ENCODE measurements at places on chromosomes 2 and 18. TPM values are rescaled to one million over a fixed set of nuclear protein-coding genes. Genes with fewer than 3 reads are reported as not detected.

TLX2 gene
- not detected for polyA plus RNA-seq

LYG2 gene
- polyA plus RNA-seq: not detected

DSG4 gene
- polyA plus RNA-seq: 0.76 TPM

MOGAT1 gene
- not detected for polyA plus RNA-seq

MDH1B gene
- 0.31 TPM for polyA plus RNA-seq

PDCD1 gene
- polyA plus RNA-seq: 0.76 TPM

IL1R2 gene
- polyA plus RNA-seq: 111 TPM

LINC00305 gene
- not detected for polyA plus RNA-seq

SFTPB gene
- 1.8 TPM for polyA plus RNA-seq

BOLL gene
- not detected for polyA plus RNA-seq

IL36RN gene
- not detected for polyA plus RNA-seq

FBXO48 gene
- 0.62 TPM for polyA plus RNA-seq

TMEM169 gene
- 0.05 TPM for polyA plus RNA-seq

ASXL3 gene
- polyA plus RNA-seq: 0.31 TPM

TMEM150A gene
- polyA plus RNA-seq: 15.9 TPM

ST8SIA5 gene
- 0.03 TPM for polyA plus RNA-seq

TPGS2 gene
- polyA plus RNA-seq: 44.0 TPM

LYPD1 gene
- 1.1 TPM for polyA plus RNA-seq

SERPINB5 gene
- 27.1 TPM for polyA plus RNA-seq

PTMA gene
- polyA plus RNA-seq: 1,451 TPM

RFX8 gene
- 0.13 TPM for polyA plus RNA-seq

TUBA4A gene
- polyA plus RNA-seq: 28.9 TPM

SERPINB2 gene
- polyA plus RNA-seq: 0.46 TPM

POTEJ gene
- polyA plus RNA-seq: not detected

GALR1 gene
- not detected for polyA plus RNA-seq

ZSWIM2 gene
- not detected for polyA plus RNA-seq

CACNB4 gene
- polyA plus RNA-seq: 1.5 TPM

MSTN gene
- 0.45 TPM for polyA plus RNA-seq

CEBPZOS gene
- polyA plus RNA-seq: 42.2 TPM

TIA1 gene
- 56.4 TPM for polyA plus RNA-seq

ADGRF3 gene
- 0.31 TPM for polyA plus RNA-seq

ESPNL gene
- 0.05 TPM for polyA plus RNA-seq

C2orf92 gene
- polyA plus RNA-seq: 4.2 TPM

SOX11 gene
- 0.06 TPM for polyA plus RNA-seq

IKZF2 gene
- polyA plus RNA-seq: 0.56 TPM

NTSR2 gene
- polyA plus RNA-seq: not detected

GDF7 gene
- 0.10 TPM for polyA plus RNA-seq

HOXD1 gene
- 0.12 TPM for polyA plus RNA-seq

HOXD3 gene
- 0.78 TPM for polyA plus RNA-seq

SERPINB12 gene
- polyA plus RNA-seq: not detected

FIGN gene
- 1.2 TPM for polyA plus RNA-seq

PEX13 gene
- 8.1 TPM for polyA plus RNA-seq

VSNL1 gene
- polyA plus RNA-seq: not detected

MARCHF4 gene
- 0.10 TPM for polyA plus RNA-seq

SERPINB3 gene
- polyA plus RNA-seq: 0.62 TPM

CNTNAP5 gene
- polyA plus RNA-seq: not detected

COBLL1 gene
- polyA plus RNA-seq: 12.8 TPM
